SJSA1 (cell line): ENCODE measurements at places on chromosomes 6 and 20. TPM values are rescaled to one million over a fixed set of nuclear protein-coding genes. Genes with fewer than 3 reads are reported as not detected.

DNA sequence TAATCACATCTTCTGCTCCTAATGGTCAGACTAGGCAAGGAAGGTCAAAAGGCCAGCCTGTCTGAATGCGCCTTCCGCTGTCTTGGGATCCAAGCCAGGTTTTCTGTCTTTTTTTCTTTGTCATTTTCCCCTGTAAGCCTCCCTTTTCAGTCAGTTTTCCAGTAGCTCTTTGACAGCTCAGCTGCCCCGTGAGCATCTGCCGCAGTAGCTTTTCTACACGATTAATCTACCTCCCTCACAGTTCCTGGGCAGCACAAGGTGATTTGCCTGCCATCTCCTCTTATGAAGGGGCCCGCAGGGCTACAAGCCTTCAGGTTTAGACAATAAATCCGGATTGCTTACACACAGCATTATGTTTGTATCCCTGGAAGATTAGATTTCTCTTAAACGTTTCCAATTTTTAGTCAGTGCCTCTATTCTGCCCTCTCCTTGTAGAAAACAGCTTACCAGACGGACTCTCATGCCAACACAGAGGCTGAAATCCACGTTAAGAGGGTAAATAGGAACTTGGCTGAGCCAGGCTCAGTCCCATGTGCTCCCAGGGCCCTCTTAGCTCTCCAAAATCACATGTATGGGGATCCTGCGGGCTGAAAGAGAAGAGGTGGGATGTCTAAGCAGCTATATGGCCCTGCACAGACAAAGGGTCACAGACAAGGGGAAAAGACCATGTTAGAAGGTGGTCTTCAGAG is 77.2 kb downstream of the LY86 start:
- no peaks in the 10 kb centered on the region for H3K4me1 ChIP-seq
- no peaks in the 10 kb centered on the region for H3K36me3 ChIP-seq
- DNase-seq, result no peak
- H3K27me3 ChIP-seq, result 0 out of 2 replicates have a peak, but pooled peaks cover 4% of the 10 kb centered on the region

SLC17A1 gene
- total RNA-seq, result not detected in 2 replicates

DNA sequence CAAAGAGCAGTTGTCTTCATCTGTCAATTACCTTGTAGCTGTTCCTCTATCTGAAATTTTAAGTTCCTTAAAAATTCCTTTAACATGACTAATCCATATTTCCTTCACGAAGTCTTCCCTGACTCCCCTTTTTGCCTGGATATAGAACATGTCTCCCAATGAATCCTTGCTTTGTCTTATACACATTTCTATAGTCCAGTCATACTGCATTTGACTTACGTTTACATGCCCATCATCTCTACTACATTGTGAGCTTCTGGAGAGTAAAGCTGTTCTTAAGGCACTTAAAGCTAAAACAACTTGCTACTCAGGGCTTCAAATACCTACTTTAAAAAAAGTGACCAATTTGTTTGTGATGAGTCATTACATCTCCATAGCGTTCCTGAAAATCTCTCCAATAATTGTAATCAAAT is 4.9 kb downstream of the REV3L start:
- H3K4me1 ChIP-seq, result peaks cover 24% of the 10 kb centered on the region
- H3K27ac ChIP-seq, result peak overlapping the region; percentile 54
- H3K36me3 ChIP-seq, result peaks cover 13% of the 10 kb centered on the region

GRCh38 chr6:16925461-16925860 is 164.2 kb upstream of the ATXN1 start:
- peaks cover 42% of the 10 kb centered on the region for H3K4me1 ChIP-seq
- no peaks in the 10 kb centered on the region for H3K27me3 ChIP-seq
- H3K4me3 ChIP-seq, result no peak overlapping the region
- H3K36me3 ChIP-seq, result no peaks in the 10 kb centered on the region

RIMS1 gene
- 0.08 TPM in 1 of 2 replicates, not detected in the other for total RNA-seq

FAM217A gene
- not detected in 2 replicates for total RNA-seq

BPIFA1 gene
- not detected in 2 replicates for total RNA-seq

DNA sequence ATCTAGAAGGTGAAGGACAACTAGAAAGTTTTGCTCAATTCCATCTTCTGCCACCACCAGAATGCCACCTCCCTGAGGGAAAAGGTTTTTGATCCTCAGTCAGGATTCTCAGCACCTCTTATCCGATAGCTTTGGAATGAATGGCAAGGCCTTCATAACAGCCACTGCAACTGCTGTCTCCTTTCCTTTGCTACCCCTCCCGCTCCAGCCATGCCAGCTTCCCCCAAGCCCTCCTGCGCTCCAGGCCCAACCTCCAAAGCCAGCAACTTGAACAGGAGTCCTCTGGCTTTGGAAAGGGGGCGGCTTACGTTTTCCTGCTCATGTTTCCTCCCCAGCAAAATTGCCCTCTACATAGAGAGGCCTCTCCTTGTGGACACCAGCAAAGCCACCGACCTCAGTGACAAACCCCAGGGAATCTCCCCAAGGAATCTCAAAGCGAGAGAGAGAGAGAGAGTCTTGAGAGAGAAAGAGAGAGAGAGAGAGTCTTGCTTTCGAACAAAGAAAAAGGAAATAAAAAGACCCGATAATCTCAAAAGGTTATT is 420 bp upstream of the BTN2A1 start:
- H3K27me3 ChIP-seq, result no peaks in the 10 kb centered on the region
- peaks cover 39% of the 10 kb centered on the region for H3K36me3 ChIP-seq
- H3K4me3 ChIP-seq, result peak overlapping the region; percentile 66
- no peak for DNase-seq
- peak overlapping the region; percentile 85 for H3K27ac ChIP-seq
- H3K4me1 ChIP-seq, result peaks cover 17% of the 10 kb centered on the region

DNA sequence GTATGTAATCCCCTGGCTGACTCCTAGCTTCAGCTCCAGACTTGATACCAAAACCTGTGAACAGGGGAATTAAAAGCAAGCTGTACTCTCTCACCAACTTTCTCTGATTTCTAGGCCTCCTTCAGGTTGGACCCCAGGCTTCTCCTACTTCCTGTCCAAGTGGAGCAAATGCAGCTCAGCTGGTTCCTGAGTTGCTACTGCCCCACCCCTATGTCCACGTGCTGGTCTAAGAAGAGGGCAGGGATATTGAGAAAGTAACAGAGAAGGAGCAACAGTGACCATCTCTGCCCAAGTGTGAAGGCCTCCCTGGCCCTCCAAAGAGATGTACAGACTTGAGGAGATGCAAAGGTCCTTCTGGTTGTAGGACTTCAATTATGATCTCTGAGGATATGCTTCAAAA is 188.3 kb upstream of the MCHR2 start:
- H3K36me3 ChIP-seq, result no peaks in the 10 kb centered on the region
- no peak for DNase-seq
- H3K4me3 ChIP-seq, result no peak overlapping the region
- H3K4me1 ChIP-seq, result peaks cover 7% of the 10 kb centered on the region
- no peaks in the 10 kb centered on the region for H3K27me3 ChIP-seq
